ENCODE measurements at places on chromosomes 3 and 15. TPM values are rescaled to one million over a fixed set of nuclear protein-coding genes. Genes with fewer than 3 reads are reported as not detected.
A peak's percentile ranks its signal among the peaks of the same experiment; 100 is the strongest.

- H3K27ac ChIP-seq: no peak overlapping the region
- no peak overlapping the region for H3K4me3 ChIP-seq
- H3K36me3 ChIP-seq: no peaks in the 10 kb centered on the region
- no peaks in the 10 kb centered on the region for H3K27me3 ChIP-seq
These were observed 150.5 kb downstream of the WDR76 start for GRCh38 chr15:43977072-43977884.

The RTP1 gene
- total RNA-seq: 0.27 TPM

GRCh38 chr3:194373899-194374298 lies 4.4 kb upstream of the LRRC15 start:
- no peak overlapping the region for H3K27ac ChIP-seq
- H3K36me3 ChIP-seq: no peaks in the 10 kb centered on the region
- no peaks in the 10 kb centered on the region for H3K4me1 ChIP-seq
- H3K27me3 ChIP-seq: no peaks in the 10 kb centered on the region

The TMC3 gene
- total RNA-seq: 0.54 TPM

DNA sequence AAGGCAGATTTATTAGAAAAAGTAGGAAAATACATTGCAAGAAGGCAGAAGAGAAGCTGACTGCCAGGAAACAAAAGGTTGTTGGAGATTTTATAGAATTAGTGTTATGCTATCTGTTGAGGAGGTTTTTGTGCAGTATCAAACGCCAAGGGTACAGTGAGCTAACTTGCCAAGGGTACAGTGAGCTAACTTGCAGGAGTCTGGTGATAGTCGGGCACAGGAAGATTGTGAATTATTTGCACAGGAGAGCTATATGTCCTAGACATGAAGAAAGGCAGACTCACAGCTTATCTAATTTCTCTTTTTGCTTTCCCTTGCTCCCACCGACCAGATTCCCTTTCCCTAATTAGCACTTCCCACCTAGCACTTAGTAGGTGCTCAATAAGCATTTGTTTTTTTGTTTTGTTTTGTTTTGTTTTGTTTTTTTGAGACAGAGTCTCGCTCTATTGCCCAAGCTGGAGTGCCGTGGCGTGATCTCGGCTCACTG lies 2.7 kb upstream of the CSK start:
- peaks cover 25% of the 10 kb centered on the region for H3K4me1 ChIP-seq
- no peak for DNase-seq
- H3K36me3 ChIP-seq: no peaks in the 10 kb centered on the region
- H3K4me3 ChIP-seq: no peak overlapping the region
- no peak overlapping the region for H3K27ac ChIP-seq
- no peaks in the 10 kb centered on the region for H3K27me3 ChIP-seq

GRCh38 chr3:187227658-187228258 lies 30.5 kb downstream of the RTP1 start:
- no peak overlapping the region for H3K4me3 ChIP-seq
- no peak for DNase-seq
- no peaks in the 10 kb centered on the region for H3K36me3 ChIP-seq
- H3K27me3 ChIP-seq: no peaks in the 10 kb centered on the region

The UNC13C gene
- total RNA-seq: 4.2 TPM

The JMJD7 gene
- 11.3 TPM for total RNA-seq

The IL20RB gene
- total RNA-seq: 1.6 TPM

DNA sequence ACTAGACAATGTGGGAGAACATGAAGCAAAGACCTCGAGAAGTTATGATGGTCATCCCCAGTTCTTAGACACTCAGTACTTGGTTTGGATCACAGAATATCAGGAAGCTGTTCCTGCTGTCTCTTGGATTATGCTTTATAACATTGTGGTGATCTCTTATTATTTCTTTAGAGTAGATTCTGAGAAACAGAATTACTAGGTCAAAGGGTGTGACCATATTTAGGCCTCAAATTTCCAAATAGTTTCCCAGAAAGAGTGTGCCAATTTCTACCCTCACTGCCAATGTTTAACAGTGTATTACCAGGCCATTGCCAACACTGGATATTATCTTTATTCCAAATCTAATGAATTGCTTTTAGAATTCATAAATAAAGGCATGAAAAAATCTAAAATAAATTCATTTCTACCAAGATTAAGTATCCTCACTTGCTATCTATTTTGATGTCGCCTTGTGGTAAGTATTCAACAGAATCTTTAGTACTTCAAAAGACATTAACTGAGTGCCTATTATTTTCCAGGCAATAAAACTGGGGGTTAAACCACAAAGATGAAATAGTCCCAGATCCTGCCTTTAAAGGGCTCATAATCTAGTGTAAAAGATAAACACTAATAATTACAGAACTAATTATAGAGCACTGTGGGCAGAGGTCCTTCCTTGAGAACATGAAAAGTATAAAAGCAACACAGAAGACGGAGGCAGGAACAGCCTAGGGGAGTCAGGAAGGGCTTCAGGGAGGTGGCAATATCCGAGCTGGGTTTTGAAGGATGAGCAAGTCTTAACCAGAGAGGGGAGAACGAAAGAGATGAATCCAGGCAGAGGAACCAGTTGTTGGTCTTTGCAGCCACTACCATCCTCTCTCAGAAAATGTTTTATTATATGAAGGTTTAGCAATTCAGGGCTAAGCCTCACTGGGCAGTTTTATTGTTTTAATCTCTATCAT lies 86.8 kb downstream of the IGF2BP2 start:
- no peak overlapping the region for H3K27ac ChIP-seq
- DNase-seq: no peak
- no peaks in the 10 kb centered on the region for H3K4me1 ChIP-seq
- no peaks in the 10 kb centered on the region for H3K36me3 ChIP-seq
- H3K4me3 ChIP-seq: no peak overlapping the region

GRCh38 chr15:70741107-70741531 lies 22.2 kb downstream of the UACA start:
- no peaks in the 10 kb centered on the region for H3K27me3 ChIP-seq
- H3K27ac ChIP-seq: peak overlapping the region; percentile 65
- peaks cover 41% of the 10 kb centered on the region for H3K4me1 ChIP-seq
- H3K36me3 ChIP-seq: no peaks in the 10 kb centered on the region
- H3K4me3 ChIP-seq: peak overlapping the region; percentile 22
- no peak for DNase-seq

- no peaks in the 10 kb centered on the region for H3K36me3 ChIP-seq
- no peak for DNase-seq
- H3K27ac ChIP-seq: peak overlapping the region; percentile 21
- H3K4me1 ChIP-seq: peaks cover 45% of the 10 kb centered on the region
These were observed 47.8 kb downstream of the BOC start for GRCh38 chr3:113259196-113259595.
